Astrocyte of the spinal cord (primary cell): ENCODE measurements at places on chromosomes 7 and 10.

- no peak for DNase-seq
Observed at GRCh38 chr10:102714621-102715455, at the start of gene SFXN2. Gene SFXN2, plus strand, starts transcription at chr10:102714636. Its CDS starts 12,001 bp downstream, at chr10:102726637.

GRCh38 chr7:11274074-11274473 lies 300.4 kb downstream of the PHF14 start:
- DNase-seq = no peak

DNA sequence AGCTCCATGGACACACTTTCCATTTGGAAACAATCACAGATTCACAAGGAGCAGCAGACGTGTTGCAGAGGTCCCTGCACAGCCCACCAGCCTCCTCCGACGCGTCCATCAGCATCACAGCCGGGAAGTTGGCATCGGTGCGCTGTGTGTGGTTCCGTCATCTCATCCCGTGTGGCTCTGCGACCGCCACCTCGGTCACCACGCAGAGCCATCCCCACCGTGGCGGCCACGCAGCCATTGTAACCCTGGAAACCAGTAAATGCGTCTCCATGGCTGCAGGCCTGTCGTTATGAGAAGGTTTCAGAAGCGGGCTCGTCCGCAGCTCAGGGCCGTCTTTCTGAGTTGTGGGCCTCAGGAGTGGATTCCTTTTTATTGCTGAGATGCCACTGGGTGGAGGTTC lies 36.0 kb downstream of the FOXK1 start:
- DNase-seq = no peak

GRCh38 chr10:44325596-44326307 lies 59.1 kb downstream of the CXCL12 start:
- DNase-seq = no peak

DNA sequence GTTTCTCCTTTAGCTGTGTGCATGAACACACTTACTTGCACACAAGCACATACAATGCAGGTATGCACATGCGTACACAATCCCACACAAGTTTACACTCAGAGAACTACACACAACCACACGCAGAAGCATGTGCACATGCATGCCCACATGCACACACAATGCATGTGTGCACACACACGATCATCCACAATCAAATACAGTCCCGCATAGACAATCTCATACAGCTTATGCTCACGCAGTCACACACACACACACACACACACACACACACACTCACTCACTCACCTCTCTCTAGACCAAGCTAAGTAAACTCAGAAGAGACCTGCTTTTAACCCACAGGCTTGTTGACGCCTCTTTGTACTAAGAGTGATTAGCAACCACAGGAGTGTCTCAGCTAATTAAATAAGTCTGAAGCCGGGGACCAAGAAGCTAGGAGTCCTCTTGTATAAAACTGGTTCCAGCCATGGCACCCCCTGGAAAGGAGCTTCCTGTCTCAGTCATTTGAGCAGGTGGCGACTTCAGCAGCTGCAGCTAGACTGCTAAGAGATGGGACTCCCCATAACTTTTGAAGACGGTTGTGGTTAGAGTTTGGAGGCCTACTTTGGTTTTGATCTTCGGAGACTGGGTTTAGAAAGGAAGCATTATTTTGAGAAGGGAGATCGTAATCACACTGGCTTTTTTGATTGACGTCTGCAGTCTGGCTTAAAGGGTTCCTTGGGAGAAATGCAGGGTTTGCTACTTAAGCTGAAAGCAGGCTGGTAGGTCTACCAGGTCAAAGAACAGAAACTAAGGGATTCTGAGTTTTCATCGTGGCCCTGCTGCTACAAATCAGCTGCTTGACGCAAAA lies 82.3 kb upstream of the ADRB1 start:
- no peak for DNase-seq

GRCh38 chr7:79774150-79774549 lies 320.7 kb upstream of the MAGI2 start:
- DNase-seq = peak; percentile 31

DNA sequence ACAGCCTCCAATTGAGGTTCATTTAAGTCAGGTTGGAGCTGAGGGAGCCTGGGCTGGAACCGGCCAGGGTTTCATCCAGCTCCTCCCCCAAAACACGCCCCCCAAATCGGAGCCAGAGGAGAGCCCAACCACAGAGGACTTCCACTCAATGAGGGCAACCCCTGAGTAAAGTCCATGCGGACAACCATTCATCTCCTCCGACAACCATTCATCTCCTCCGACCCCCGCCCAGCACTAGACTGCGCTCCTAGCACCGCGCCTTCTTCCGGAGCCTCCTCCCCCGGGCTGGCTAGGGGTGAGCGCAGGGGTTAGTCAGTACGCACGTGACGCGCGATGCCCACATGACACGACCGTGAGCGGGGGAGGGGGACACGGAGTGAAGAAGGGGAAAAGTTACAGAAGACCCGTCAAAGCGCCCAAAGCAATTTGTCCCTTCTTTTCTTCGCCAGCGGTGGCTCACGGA lies 1.4 kb downstream of the MAGI2 start:
- peak; percentile 77 for DNase-seq

GRCh38 chr10:28318626-28319025 lies 15.8 kb upstream of the MPP7 start:
- no peak for DNase-seq

DNA sequence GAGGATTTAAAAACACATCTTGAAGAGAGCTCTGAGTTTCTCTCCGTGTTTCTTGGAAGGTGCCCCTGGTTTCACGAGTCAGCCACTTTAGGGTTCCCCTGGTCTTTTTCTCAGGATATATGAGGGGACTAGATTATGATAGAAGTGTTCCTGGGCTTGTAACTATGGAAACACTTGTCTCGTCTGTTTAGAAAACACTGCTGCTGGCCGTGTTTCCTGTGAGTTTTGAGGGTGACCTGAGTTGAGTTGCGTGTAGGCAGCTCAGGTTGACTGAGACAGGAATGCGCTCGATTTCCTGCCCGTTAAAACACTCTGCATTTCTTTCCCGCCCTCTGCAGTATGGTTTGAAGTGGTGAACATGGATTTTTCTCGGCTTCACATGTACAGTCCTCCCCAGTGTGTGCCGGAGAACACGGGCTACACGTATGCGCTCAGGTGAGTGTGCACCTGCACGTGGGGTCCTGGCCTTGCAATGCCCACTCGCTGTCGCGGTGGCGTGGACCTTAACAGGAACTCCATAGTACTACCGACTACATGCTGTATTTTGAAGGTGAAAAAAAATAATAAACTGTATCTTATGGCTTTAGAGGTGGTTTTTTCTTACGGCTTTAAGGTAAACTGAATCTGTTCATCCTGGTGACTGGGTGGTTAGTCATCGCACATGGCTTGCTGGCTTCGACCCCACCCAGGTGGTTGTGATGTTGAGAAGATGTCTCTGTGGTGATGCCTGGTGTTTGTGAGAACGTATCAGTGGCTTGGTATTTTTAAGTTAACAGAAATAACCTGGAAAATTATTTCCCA lies at the start of gene SUN1:
Gene SUN1, plus strand, starts transcription at position 310 of the 801 bp plus-strand sequence. Its CDS starts 49 bp downstream, at position 359.
- peak; percentile 81 for DNase-seq

- DNase-seq = peak; percentile 71
Observed at GRCh38 chr7:23055582-23056178, 41.8 kb upstream of the HYCC1 start.

DNA sequence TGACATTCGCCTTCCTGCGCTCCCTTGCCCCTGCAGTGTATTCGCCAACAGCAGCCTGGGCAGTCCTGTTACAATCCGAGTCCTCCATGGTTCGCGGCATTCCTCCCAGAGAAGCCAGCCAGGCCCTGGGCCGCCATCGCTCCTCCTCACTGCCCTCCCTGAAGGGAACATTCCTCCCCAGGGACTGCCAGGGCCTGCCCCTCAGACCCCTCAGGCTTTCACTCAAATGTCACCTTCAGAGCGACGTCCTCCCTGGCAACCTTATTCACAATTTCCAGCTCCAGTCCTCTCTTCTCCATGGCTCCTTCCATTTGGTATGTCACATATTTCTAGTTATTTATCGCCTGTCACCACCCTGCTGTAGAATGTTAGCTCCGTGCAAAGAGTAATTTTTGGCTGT lies 17.4 kb downstream of the ADAMTS14 start:
- DNase-seq = no peak

- no peak for DNase-seq
Observed at GRCh38 chr7:4131063-4131462, 551.0 kb upstream of the FOXK1 start.

DNA sequence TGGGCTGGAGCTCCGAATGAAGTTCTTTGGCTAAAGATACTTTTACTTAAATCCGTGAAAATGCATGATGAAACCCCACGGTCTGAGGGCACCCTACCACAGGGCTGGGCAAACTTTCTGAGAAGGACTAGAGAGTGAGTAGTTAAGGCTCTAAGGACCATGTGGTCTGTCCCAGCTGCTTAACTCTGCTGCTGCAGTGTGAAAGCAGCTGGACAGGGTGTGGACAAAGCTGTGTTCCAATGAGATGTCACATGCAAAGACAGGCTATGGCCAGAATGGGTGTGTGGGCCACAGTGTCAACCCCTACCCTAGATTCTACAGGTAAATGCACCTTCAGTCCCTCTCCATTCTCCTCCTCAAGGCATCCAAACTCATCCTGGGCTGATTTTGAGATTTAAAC lies 18.8 kb downstream of the PDIA4 start:
- no peak for DNase-seq

DNA sequence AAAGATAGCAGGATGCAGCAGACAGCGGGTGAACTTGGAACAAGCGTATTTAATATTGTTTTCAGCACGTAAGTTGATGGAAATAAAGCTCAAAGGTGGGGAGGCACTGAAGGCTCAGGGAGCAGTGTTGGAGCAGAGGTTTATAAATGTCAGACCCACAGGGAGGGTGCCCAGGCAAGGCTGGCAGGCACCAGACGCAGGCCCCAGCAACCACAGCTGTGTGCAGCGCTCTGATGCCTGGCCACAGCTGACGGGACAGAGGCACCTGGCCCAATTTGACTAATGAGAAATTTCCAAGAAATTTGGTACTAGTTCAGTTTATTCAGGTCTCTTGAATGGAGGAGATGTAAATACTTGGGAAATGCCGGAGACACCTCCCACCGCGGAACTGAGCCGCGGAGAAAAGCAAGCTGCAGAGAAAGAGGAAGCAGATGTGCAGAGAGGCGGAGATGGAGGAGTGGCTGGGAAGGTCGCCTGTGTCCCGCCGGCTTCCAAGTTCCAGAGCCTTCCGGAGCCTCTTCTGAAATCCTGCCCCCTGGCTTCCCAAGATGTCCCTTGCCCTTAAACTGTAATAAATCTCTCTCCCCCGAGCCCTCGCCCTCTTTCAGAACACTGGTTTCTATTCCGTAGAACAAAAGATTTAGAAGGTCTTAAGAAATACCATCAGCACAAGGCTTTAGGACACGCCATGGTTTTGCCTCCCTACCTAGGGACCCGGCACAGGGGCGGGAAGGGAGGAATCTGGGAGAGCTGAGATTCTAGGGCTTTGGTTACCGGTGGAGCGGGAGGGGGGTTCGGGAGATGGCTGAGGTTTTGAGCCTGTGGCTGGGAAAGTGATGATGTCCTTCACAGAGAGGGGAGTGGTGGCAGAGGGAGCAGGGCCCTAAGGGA lies 38.4 kb upstream of the PLXNA4 start:
- DNase-seq = peak; percentile 17

GRCh38 chr7:120939345-120939744 lies 11.2 kb upstream of the ING3 start:
- no peak for DNase-seq

GRCh38 chr7:124722292-124722691 lies 43.3 kb downstream of the GPR37 start:
- DNase-seq = peak; percentile 55

- DNase-seq = peak; percentile 57
Observed at GRCh38 chr10:101941871-101942270, 98.3 kb upstream of the KCNIP2 start.

GRCh38 chr10:6027929-6028328 lies 34.2 kb downstream of the IL2RA start:
- no peak for DNase-seq

- DNase-seq = no peak
Observed at GRCh38 chr10:34667177-34667576, 147.9 kb downstream of the PARD3 start.

DNA sequence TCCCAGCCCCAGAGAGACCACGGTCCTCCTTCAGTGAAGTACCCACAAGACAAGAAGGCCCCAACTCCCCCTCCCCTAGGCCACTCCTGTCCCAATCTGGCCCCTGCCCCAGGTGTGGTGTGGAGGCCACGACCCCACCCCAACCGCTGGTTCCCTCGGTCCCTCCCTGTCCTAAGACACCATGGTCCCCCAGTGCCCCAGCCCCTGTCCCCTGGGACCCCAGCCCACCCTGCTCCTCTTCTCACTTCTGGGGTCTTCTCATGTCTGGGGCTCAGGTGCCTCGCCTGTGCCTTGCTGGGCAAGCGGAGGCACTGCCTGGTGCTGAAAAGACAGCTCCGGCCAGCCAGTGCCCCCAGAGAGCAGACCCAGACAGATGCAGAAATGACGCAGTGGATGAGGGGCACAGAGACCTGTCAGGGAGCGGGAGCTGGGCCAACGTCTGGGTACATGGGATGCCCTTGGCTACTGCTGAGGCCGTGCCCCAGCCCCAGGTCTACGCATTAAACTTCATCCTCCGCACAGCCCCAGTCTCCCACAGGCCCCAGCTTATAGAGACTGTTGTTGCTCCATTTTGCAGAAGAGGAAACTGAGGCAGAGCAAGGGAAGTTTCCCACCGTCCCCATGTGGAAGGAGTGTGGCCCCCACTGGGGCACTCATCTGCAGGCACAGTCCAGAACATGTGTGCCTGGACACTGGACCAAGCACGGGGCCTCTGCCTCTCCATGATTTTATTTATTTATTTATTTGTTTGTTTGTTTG lies 14.8 kb downstream of the GRIFIN start:
- DNase-seq = no peak

DNA sequence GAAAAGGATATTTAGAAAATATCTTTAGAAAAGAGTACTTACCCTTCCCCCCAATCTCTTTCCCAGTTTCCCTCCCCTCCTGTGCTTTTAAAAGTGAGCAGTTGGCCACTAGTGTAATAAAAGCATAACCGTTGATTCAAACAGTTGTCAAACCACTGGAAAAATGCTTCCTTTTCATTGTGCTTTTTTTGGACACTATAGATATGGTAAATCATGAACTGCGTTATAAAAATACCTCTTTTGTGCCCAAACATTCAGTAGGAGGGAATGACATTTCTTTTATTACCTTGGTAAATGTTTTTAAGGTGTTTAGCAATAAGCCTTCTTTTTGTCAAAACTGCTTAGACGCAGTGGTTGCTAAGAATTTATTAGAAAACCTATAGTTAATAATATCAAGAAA lies 232.4 kb downstream of the SLC25A13 start:
- DNase-seq = no peak

GRCh38 chr10:112775892-112776674 lies 174.0 kb upstream of the TCF7L2 start:
- no peak for DNase-seq

DNA sequence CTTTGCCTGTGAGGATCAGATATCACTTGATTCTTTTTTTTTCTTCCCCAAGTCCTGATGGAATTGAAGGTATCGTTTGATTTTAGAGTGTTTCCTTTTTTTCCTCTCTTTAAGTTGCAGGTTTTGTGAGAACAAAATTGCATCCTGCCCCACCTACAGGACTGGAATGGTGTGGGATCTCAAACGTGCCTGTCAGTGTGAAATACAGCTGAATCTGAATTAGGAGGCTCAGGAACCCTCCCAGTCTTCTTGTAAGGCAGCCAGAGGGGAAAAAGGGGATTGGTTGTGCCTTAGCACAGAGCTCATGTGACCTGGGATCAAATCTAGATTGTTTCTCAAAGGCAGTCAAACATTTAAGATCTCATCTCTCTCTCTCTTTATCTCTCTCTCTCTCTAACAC lies 32.7 kb upstream of the KLHL7 start:
- DNase-seq = no peak
